NCI-H524 (cell line): ENCODE measurements at places on chromosomes 3 and 15.
A peak's percentile ranks its signal among the peaks of the same experiment; 100 is the strongest.

DNA sequence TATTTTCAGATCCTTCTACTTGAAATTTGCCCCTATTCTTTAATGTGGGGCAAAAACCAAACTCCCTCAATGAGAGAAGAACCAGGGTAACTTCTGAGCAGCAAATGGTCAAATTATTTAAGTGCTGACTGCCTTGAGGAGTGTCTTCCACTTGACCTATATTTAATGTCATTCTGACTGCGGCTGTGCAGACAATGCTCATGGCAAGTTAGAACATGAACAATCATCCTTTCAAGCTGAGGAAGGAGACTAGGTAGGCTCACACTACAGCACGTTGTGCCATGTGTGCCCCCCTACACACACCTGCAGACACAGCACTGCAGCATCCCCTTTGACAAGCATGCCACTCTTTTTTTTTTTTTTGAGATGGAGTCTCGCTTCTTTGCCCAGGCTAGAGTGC is 98.2 kb downstream of the OSBPL10 start:
- DNase-seq, result peak; percentile 39

GRCh38 chr3:150602426-150603152 is 532 bp upstream of the SELENOT start:
- no peak for DNase-seq

DNA sequence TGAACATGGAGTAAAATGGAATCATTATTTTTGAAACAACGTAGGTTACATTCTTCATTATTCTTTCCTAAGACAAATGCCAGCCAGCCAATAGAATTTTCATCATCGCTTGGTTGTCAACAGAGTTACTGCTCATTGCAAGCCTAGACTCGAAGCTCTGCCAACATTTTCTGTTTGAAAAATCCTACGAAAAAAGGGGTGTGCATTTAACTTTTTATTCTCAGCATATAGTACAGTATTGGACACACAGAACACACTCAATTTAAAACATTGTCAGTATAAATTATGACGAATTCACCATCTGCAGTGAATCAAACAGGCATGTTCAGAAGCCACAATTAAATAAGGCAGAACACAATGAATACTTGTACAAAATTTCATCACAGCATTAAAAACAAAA is 232.1 kb downstream of the NR1D2 start:
- DNase-seq, result no peak

- no peak for DNase-seq
These were observed 704.1 kb upstream of the CFAP20DC start for GRCh38 chr3:59753808-59754450.

DNA sequence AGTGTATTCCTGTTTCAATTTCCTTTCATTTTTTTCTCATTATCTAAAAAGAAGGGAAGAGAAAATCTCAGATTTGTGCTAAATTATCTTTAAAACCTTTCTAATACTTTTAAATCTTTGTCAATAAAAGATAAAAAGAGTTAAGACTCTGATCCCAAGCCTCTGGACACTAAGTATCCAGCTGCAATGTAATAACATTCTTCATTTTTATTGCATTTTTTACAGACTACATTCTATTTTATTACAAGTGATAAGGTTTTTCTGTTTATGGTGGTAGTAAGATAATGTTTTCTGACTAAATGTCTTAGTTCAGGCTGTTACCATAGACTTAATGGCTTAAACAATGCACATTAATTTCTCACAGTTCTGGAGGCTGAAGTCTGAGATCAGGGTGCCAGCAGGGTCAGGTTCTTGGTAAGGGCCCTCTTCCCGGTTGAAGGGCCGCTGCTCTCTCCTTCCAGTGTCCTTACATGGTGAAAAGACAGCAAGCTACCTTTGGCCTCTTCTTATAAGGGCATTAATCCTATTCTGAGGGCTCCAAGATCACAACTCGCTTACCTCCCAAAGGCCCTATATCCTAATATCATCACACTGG is 19.7 kb downstream of the KCNAB1 start:
- no peak for DNase-seq

DNA sequence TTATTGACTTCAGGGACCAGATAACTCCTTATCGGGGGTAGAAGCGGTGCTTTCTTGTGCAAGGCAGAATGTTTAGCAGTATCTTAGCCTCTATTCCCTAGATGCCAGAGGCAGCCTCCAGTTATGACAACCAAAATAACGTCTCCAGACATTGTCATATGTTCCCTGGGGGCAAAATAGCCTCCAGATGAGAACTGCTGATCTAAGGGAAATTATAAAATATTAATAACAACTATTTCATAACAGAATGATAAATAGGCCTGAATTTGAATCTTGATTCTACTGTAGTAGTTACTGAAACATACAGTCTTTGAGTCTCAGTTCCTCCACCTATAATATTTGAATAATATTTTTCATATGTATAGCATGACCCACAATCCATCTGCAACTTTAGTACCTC is 1431.3 kb downstream of the ZPLD1 start:
- no peak for DNase-seq

DNA sequence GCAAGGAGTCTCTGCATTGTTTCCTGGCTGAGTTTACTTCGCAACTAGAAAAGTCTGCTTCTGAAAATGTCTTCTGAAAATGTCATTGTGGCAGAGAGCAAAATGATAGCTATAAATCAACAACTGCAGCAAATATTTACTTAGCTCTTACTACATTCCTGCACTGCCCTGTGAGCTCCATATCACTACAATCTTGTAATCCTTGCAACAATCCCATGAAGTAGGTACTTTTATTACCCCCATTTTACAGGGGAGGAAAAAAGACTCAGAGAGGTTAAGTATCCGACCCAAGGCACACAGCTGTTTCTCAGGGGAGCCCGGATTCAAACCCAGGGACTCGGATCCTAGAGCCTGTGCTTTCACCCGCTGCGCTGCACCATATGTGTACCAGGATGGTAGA is 34.2 kb upstream of the SPTBN5 start:
- no peak for DNase-seq

- DNase-seq, result no peak
These were observed 495.0 kb upstream of the RGMA start for GRCh38 chr15:93583968-93584367.

DNA sequence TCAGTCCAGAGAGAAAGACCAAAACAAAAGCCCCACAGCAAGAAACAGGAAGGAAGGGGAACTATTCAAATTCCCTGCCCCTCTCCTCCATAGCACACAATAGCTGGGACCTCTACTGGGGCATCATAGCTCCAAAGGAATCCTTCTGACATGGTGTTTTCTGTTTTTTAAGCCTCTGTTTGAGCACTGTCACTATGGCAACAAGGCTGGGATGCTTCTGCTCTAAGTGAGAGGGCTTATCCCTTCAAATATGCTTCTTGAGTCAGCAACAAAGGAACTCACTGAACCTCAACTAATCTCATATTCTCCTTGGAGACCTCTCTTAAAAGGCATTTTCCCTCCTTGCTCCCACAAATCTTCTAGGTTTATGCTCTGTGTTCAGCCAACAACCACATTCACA is 40.5 kb downstream of the MYLK start:
- DNase-seq, result peak; percentile 86

GRCh38 chr3:190738636-190739155 is 123.8 kb downstream of the GMNC start:
- no peak for DNase-seq

- peak; percentile 53 for DNase-seq
These were observed 16.4 kb upstream of the BOC start for GRCh38 chr3:113194823-113195401.

DNA sequence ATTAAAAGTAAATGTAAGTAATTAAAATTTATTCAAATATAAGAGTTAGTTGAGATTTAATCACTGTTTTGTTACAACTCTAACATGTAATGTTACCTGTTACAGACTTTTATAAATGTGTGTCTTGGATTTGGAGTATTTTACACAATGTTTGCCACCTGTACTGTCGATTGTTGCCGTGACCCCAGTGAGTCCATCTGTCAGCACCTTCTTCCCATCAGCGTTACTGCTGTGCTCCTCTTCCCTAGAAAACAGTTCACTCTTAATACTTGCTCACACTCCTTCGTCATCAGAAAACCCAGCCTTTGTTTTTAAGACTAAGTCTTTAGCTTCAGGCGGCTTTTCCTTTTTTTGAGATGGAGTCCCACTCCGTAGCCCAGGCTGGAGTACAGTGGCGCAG is 40.5 kb upstream of the FBXL22 start:
- DNase-seq, result no peak

DNA sequence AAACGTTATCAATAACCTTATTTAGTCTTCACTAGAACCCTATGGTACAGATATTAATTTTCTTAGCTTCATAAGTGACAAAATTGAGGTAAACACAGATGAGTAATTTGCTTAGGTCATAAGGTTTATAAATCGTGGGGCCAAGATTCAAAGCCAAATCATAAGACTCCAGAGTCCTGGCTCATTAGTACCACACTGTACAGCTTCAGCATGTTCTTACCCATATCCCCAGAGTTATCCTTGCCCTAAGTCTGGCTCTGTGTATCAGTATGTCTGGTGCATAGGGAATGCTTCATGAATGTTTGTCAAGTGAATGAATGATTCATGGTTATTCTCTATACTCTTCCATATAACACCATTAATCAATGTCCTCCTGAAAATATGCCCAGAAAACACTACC is 45.6 kb upstream of the ST3GAL6 start:
- DNase-seq, result no peak

GRCh38 chr3:11159421-11159904 is 5.2 kb downstream of the HRH1 start:
- DNase-seq, result no peak

DNA sequence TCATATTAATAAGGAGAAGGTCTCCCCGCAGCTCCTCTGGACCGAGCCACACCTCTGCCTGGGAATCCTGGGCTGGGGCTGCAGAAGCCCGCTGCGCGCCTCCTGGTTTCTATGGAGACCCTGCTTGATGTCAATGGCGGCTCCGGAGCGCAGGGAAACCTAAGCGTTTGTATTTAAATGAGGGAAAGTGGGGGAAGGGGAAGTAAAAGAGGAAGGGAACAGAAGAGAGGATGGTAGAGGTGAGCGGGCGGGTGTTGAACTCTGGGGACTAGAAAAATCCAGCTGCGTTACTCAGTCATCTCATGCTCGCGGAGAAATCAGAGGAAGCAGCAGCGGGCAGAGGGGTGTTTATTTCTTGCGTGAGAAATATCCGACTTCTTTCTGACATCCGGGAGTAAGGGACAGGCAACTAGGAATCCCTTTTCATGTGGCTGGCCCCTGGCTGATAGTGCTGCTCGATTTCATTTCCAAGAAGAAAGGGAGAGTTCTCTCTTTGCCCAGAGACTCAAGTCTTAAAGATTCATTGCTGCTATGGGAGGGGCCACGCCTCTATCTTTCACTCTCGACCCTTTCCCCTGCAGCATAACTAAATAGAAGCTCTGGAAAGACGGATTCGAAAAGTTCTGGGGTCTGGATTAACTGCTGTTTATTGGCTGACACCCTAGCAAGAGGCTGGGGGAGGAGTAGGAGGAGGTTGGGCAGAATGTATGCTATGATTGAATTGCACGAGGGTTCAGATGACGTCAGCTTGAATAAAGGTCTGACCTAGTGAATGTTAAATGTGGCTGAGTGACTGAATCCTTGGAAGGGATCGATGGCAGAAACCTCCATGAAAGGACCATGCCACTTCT is 110.5 kb upstream of the GAP43 start:
- peak; percentile 82 for DNase-seq

GRCh38 chr3:70919091-70919490 is 606.7 kb upstream of the MDFIC2 start:
- no peak for DNase-seq

DNA sequence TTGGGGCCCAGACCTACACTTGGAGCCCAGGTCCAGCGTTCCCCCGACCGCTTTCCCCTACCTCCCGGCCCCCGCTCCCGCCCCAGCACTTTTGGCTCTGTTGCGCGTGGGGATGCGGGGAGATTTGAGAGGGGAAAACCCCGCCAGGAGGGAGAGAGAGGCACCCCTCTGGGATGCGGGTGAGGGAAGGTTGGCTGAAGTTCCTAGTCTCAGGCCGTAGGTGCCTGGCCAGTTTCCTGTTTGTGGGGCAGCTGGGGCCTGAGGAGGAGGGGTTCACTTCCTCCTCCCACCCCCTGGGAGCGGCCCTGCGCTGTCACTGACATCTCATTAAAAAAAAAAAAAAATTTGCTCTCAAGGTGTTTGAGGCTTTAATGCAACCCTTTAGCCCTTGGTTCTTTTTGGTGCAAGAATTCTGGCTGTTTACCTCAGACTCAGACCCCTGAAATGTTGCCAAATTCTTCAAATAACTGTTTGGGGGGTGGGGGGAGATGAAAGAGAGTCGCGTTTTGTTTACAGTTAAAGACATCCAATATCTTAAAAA is 2.6 kb downstream of the FAM43A start:
- DNase-seq, result peak; percentile 46
